ENCODE measurements at places on chromosomes 2 and 18.

GRCh38 chr2:222613715-222614331, 42.1 kb downstream of the FARSB start:
- DNase-seq = no peak

DNA sequence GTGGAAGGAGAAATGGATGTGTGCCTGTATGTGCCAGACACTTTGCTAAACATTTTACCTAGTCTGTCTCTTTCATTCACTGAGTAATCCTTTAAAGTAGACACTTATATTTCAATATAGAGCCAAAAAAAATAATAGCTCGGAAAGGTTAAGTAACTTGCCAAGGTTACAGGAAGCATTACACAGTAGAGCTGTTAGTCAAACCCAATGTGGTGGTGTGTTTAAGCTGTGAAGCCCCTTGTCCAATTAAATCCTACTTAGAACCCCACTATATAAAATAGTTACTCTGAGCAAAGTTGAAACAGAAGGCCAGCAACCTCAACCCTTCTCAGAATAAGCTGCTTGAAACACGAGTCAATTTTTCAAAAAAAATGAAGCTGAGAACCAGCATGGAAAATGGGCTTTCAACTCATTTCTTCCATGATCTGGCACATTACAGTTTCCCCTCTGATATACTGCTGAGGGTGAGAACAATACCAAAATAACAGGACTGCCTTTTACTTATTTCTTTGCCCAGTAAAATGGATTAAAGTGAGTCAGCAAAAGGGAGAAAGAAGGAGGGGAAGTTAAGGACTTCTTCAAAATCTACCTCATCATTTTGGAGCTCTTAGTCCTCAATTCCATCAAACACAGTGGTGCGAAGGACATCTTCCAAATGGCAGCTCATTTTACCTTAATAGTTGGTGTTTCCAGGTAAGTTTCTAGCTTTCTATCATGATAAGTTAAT, 7.9 kb downstream of the RDH14 start:
- DNase-seq = no peak

DNA sequence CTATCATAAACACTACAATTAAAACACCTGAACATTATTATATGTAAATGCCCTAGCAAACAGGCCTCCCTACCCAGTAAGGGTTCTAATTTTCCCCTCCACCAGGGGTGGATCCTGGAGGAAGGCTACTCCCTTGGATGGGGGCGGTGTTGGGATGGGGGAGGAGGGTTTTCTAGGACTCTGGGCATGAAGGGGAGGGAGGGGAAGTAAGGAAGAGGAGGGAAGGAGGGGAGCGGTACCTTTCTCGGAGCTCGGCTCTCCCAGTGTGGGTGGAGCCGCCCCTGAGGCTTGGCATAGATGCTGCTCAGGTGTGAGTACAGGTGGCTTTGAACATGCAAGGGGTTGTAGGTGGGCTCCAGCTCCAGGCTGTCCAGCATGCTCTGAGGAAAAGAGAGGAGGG, 5.4 kb downstream of the DOK1 start:
- no peak for DNase-seq

GRCh38 chr18:3214855-3215637, 4.7 kb downstream of the MYOM1 start:
- DNase-seq = no peak

GRCh38 chr2:223815186-223815883, 22.0 kb downstream of the AP1S3 start:
- DNase-seq = no peak

DNA sequence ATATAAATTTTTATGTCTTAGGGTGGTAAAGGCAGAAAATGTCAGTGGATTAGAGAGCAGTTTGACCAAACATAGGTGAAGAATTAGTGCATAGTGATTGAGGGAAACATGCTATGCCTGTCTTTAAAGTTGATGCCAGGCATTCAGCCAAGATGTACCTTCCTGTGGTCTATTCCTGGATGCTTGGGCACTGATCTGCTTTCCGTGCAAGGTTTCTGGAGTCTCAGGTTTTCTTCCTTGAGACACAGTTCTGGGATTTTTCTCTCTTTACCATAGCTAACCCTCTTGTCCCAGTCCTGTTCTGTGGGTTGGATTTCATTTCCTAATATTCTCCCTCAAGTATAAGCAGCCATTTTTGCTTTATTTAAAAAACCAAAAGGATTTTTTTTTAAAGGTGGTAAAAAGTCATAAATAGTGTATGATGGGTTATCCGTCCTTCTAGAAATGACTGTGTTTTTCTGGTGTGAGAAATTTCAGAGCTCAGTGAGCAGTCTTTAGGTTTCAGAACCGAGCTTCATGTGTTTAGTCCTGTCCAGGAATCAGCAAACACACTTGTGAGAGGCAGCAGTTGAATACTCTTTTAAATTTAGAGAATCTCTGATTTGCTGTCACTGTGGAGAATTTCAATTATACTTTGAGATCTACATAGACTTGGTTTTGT, 43.0 kb upstream of the CYBRD1 start:
- no peak for DNase-seq

- DNase-seq = no peak
These were observed 249.7 kb upstream of the PXDN start for GRCh38 chr2:1993711-1994682.

DNA sequence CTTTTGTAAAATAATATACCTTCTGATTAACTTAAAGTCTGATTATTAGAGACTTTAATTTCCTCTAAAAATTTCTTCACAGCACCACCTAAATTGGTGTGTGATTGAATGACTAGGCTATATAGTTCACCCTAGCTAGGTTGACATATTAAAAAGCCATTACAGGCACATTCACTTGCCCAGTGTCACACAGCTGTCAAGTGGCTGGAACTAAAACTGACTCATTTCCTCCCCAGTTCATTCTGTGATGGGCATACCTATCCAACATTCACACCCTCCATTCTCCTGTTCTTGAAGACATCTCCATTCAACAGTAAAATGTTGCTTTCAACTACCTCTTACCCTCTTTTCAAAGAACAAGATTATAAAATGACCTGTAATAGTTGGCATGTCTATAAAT, 334.5 kb downstream of the ARHGAP15 start:
- DNase-seq = no peak

- DNase-seq = no peak
These were observed 78.8 kb downstream of the FHOD3 start for GRCh38 chr18:36376361-36376760.

- DNase-seq = no peak
These were observed 42.6 kb upstream of the HPCAL1 start for GRCh38 chr2:10260130-10260529.

GRCh38 chr2:54572262-54572635, 116.1 kb downstream of the SPTBN1 start:
- DNase-seq = no peak

- no peak for DNase-seq
These were observed 767 bp upstream of the NPPC start for GRCh38 chr2:231926761-231927565.

DNA sequence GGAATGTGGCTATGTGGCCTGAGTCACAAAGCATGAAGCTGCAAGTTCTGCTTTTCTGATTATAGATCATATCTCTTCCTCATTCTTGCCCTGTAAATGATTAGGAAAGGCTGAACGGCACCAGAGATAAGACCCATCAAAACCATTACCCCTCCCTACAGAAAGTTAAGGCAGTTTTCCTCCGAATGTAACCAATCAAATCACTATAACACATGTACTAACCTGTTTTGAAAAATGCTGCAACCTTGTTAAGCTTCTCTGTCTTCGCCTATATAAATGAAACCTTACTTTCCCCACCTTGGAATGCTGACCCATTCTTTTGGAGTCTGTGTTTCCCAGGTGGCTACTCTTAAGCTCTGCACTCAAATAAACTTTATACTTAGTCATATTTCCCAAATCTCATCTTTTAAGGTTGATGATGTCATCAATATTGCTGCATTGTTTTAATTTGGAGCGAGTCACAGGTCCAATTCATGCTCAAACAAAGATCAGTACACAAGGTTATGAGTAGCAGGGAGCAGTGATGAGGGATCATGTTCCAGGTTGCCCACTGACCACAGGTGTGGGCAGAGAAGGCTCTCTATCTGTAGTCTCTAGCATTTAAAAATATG, 662.3 kb downstream of the IRS1 start:
- DNase-seq = no peak

GRCh38 chr2:37669446-37669845, 2.0 kb downstream of the CDC42EP3 start:
- DNase-seq = no peak

DNA sequence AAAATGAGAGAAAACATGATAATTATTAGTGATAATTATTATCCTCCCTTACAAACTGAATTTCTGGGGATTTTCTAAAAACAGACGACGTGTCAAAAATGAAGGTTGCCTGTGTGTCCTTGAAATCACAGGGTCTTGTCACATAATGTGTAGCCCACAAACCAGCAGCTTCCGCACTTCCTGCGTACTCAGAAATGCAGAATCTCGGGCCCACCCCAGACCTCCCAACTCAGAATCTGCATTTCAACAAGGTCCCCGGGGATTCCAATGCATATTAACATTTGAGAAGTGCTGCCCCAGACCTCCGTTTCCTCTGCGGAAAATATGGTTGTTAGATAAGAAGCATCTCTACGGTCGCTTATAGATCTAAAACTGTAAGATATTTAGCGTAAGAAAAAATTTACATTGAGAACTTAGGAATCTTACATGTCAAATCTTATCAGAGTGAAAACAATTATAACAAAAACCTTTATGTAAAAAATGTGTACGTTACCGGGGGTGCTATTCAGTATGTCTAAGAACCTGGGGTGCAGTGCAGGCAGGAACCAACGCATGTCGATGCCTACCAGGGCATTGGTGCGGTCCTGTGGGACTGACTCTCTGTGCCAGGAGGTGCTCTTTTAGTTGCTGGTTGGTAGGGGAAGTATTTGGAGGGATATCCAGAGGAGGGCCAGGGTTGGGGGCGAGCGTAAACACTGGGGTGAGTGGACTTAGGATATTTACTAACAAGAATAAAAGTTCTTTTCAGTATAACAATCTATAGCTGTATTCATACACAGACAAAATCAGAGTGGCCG, 15.2 kb downstream of the CDKL4 start:
- no peak for DNase-seq

DNA sequence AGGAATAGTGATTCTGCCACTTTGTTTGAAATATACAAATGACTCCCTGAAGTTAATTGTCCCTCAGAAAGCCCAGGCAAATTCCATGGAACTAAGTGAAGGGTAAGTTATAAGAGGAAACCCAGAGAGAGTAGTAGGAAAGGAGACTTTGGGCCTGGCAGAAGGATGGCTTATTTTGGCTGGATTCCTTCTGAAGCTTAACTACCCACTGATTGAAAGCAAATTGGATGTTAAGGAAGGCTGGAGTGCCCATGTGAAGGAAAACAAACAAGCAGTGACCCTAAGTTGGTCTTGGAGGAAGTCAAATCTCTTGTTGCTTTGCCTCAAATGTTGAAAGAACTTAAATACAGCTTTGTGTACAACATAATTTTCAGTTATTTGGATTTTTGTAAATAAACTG, 1106.4 kb upstream of the ZEB2 start:
- DNase-seq = no peak

DNA sequence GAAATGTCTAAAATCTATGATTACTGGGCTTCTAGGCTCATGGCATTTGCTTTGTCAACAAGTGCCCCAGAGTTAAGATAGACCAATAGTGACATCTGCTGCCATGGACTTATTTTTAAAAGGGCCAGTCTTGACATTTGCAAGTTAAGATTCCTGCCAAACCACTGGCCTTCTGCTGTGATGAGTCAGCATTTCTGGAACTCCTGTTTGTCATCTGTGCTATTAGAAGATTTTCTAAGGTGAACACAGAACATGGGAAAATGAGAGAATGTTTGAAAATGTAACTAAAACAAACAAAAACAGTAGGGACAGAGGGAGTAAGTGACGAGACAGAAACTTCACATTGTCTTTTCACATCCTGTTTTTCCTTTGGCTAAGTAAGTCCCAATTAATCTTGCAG, 93.7 kb upstream of the WDR75 start:
- DNase-seq = no peak

Data from activated CD4-positive, CD25-positive, alpha-beta regulatory T cell (primary cell).